Fibroblast of skin of right quadriceps (primary cell): ENCODE measurements at places on chromosomes 2 and 18.

GRCh38 chr2:217444932-217445331 is 557.9 kb downstream of the TNS1 start:
- no peak for DNase-seq

GRCh38 chr2:113084249-113085000 is 16.7 kb downstream of the IL1F10 start:
- DNase-seq = peak; percentile 8

DNA sequence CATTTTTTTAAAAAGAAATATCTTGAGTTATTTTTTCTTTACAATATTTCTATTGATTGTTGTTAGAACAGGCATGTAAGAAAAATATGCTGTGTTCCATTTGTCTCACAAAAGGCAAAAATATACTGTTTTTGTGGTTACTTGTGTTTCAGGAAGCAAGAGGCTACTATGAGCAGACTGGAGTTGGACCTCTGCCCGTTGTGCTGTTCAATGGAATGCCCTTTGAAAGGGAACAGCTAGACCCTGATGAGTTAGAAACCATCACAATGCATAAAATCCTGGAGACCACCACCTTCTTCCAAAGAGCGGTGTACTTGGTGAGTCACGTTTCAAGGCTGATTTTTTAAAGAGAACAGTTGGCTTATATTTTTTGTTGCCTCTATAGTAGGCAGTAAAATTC is 54.7 kb downstream of the UGGT1 start:
- DNase-seq = peak; percentile 14

DNA sequence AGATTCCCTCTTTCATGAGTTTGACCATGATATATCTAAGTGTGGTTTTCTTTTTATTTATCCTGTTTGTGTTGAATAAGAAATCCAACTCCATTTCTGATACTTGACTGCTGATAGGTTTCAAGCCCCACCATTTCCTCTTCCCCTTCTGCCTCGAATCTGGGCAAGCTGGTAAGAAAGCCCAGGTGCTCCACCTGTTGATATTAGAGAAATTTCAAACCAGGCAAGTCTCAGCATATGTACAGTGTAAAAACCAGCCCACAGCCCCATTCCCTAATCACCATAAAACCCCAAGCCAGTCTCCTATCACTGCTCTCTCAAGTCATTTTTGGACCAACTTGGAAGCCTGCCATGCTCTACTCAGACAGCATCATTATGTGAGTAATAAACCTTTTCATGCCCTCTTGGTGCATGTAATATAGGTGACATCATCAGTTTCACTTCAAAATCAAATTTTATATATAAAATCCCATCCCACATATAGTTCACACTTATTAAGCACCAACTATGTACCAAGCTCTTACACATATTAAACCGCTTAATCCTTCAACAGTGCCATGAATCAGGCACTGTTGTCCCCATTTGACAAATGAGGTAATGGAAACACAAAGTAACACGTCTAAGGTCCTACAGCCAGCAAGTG is 46.6 kb downstream of the SMAD2 start:
- peak; percentile 74 for DNase-seq

GRCh38 chr2:25586726-25587144 is 86.6 kb downstream of the DTNB start:
- no peak for DNase-seq

DNA sequence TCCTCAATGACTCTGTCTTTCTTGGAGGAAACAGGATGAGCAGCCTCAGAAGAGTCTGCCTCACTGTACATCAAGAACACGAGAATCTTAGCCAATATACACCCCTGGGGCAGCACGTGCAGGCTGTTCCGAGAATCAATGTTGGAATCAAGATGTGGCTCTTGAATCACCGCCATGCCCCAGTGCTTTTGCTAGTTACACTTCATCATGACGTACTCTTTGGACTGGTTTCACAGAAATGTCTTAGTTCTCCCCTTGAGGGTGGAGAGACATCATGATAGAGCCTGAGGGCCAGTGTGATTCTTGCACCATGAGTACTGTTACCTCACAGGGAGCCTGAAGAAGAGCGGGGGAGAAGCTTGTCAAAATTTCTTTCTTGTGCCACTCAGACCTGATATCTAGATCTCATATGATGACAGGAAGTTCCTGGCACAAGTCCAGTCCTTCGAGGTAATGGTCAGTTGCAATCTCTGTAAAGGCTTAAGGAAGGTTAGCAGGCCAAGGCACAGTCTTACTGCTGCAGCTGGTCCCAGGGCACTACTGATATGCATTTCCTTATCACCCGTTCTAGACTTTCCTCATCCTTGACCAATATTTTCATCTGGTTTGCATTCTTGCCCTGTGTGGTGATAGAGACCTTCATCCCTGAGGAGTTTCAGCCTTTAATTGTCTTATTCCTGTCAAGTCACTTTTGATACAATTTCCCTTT is 28.2 kb upstream of the STAT4 start:
- DNase-seq = peak; percentile 66

DNA sequence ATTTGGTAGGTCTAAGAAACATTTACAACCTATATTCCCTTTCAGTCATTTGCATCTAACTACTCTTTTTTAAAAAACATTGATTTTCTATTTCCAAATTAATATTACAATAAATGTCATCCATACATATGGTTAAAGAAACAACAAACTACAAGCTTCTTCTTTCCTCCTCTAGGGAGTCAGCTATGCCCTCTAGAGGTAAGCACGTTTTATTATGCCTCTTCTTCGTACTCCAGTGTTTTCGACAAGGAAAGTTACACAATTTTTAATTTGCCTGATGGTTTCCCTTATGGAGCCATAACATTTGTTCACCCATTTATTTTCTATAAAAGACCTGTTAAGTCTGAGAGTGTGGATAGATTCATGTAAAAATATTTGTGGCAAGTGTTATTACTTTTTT is 183.4 kb upstream of the CDH7 start:
- peak; percentile 18 for DNase-seq

DNA sequence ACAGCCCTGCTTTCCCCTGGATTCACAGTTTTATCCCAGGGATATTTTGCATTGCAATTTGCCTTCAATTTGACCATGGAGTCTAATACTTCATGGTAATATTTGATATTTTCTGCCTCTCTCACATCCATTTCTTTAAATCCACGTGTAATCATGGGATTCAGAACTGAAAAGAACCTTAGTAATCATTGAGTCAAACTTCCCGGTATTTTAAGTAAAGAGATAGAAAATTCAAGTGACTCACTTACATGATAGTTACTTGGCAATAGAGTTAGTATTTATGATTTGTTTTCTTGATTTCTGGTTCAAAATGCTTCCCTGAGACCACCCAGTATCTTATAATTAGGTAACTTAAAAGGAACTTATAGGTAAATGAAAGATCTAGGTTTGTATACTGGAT is 33.7 kb upstream of the CDC42EP3 start:
- no peak for DNase-seq

DNA sequence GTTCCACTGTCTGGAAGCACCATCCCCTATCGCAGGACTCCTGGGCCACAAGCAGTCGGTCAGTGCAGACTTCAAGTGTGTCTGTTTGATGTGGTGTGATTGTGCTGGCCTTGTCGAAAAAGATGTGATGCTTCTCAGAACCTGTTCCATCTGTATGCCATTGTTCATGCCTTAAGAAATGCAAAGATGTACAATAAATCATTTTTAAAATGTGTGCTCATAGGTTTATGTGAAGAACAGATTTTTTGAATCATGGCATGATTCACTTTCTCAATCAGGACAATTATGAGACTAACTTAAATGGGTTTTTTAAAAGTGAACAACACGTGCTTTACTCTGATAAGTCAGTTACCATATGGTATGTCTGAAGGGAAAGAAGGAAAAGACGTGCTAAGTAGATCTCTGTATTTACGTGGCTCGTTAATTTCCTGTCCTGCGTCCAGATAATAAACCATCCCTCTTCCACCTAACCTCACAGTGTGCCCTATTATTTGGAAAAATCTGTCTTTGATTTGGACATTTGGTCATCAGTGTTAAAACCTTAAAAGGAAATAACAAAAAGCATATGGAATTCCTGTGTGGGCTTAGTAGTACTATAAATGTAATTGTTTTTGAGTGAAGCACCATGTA is 54.9 kb downstream of the PRKRA start:
- peak; percentile 34 for DNase-seq

DNA sequence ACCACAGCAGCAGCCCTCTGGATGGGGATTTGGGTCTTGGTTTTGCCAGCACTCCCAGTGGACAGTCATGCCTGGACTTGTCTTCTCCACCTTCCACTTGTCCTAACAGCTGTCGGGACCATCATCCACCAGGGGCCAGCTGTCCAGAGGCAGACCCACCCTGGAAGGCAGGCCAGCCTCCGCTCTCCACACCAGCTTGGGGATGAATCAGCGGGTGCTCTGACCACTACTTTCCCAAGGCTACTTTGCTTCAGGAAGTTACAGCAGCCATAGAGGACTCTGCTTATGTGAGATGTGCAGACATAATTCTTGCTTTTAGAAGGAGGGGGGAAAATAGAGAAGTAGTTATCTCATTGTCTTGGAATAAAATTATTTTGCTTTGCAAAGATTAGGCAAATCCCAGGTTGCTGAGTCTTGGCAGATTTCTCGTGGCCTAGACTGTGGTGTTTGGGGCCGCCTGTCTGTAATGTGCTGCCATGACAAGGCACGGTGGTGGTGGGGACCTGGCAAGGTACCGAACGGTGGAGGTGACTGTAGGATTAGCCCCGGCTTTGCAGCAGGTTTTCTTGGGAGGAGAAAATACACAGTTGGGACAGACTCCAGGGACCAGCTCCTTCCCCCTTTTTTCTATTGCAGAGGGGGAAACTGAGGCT is 148.7 kb downstream of the AGAP1 start:
- DNase-seq = no peak

- DNase-seq = no peak
Measured at GRCh38 chr2:217790195-217790594, 212.6 kb downstream of the TNS1 start.

- peak; percentile 68 for DNase-seq
Measured at GRCh38 chr2:68466361-68466777, 725 bp downstream of the FBXO48 start.

DNA sequence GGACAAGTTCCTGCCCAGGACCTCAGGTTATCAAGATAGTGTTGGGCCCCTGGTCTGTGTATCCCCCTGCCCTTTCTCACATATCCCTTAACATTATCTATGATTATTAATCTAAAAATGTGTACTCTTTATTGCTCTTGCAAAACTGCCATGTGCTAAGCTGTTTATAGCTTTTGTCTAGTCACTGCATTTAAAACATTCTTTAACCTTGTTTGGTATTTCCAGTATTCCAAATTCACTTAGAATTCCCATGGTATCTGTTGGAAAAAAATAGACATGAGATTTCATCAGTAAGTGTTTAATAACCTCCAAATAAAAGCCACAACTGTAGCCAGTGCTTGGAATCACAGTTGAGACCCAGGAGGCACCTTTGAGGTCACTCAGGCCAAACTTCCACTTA is 16.2 kb upstream of the GLS start:
- peak; percentile 90 for DNase-seq

DNA sequence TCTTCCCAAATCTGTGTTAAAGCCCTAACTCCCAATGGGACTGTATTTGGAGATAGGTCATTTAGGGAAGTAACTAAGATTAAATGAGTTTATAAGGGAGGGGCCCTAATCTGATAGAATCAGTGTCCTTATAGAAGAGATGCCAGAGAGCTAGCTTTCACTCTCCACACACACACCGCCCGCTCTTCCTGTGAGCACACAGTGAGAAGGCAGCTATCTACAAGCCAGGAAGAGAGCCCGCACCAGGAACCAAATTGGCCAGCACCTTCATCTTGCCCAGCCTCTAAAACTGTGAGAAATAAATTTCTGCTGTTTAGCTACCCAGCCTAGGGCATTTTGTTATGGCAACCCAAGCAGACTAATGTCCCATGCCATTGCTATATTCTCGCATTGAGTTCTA is 125.2 kb downstream of the RTN4 start:
- DNase-seq = no peak

DNA sequence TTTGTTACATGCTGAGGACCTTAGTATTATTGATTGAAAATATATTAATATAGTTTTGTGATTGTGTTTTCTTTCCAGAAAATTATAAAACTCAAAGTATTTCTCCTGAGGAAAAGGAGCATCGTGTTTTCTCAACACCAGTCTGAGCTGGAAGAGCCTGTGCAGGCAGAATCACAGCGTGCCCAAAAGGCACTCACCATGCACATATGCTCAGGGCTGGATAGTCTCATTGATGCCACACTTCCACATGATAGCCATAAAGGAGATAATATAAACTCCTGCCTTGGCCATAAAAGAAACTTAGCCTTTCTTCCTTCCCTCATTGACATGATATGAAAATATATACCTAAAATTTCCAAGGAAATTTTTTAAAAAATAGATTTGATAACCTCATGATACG is 4.0 kb downstream of the PDE1A start:
- DNase-seq = no peak

DNA sequence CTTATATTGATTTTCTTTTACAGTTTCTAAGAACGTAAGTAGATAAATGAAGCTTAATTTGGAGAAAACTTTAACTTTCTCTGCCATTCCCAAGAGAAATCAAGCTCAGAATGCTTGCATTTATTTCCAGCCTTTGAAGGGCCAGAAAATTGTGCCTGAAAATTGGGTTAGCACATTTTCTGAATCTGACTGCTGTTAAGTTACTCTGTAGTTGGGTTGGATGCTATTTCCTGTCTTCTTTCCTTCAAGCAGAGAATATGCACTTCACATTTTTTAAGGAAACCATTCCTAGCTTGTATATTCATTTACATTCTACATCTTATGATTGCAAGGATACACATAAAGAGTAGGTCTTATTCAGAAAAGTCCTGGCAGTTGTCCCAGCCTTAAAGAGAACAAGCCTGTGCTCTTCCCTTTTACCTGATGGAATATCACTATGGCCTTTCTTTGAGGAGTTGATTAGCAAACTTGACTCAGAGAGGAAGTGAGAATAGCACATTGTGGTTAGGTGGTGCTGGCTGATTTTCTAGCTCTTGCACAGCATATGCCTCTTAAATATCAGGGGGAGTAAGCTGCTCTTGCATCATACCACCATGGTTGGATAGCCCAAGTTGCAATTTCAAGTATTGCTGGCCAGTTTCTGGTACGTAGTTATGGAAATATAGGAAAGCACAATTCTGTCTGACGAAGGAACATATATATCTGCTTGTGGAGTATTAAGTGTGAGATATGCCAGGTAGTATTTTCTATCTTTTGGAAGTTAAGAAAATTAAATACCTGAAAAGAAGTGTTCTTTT is 133.7 kb downstream of the COMMD1 start:
- peak; percentile 62 for DNase-seq

DNA sequence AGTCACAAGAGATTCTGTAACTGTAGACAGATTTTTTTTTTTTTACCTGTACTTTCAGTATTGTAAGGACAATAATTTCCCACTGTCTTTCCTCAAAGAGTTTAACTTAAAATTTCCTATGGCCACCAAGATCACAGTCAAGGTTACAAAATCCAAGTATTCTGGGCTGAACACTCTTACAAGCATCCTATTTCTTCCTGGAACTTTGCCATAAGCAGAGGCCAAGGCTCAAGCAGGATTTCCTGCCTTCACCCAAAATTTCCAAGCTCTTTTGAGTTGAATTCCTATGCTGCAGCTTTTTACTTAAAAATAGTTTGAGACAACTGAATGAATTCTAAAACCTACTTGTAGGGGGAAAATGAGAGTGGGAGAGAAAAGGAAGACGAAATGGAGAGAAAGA is 299.4 kb downstream of the ZNF516 start:
- peak; percentile 15 for DNase-seq
